HL-60 (cell line): ENCODE measurements at places on chromosomes 2 and 18.

DNA sequence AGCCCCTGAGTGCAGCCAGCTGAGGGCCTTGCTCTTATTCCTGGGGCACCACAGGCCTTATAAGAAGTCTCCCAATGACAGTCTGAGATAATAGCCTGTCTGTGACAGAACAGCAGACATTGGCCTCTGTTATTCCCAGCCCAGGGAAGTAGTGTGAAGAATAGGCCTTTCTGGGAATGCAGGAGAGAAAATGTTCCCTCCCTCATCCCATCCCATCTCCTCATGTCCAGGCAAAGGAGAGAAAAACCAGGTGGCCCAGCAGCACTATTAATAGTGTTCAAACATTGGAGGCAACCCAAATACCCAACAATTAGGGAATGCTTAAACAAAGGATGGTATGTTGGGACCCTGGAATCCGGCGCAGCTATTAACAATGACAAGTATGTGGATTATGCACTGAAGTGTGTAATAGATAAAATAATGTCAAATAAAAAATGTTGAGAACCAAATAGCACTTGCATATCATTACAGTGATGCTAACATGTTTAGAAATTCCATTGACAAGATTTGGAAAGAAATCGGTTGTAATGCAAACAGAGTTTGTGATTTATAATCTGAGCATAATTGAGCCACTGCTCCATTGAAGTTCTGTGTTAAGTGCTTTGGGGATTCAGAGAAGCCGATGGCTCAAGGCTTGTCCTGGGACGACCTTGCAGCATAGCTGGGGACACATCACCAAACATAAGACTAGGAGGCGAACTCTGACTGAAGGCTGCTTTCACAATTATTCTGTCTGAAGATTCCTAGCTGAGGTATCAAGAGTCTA lies 69.3 kb downstream of the LBH start:
- no peak for DNase-seq

DNA sequence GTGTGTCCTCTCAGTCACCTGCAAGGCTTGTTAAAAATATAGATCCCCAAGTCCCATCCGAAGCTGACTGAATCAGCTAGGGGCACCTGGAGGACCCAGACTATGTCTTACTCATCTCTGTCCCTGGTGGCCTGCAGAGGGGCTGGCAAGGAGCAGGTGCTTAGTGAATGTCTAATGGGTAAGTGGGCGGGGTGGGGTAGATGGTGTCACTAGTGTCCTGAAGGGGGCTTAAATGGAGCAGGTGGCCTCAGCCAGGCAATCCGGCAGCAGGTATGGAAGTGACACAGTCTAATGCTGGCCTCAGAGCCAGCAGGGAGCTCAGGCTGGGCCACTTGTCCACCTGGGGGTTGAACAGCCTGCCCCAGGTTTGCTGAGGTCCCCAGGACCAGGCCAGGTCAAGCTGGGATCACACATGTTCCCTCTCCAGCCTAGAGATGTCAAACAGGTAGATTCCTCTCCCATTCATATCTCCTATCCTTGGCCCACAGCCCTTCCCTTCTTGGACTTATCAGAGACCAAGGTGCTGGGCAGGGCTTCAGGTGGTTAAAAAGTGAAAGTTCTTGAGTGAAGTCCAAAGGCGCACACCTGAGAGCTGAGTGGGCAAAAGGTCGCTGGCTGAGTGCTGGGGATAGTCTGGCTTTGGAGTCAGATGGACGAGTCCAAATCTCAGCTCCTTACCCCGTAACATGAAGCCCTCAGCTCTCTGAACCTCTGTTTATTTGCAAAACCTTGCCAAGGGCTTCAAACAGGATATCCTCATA lies 1.7 kb downstream of the STEAP3 start:
- DNase-seq, result no peak

GRCh38 chr2:216601632-216602409 lies 31.4 kb upstream of the IGFBP2 start:
- no peak for DNase-seq

DNA sequence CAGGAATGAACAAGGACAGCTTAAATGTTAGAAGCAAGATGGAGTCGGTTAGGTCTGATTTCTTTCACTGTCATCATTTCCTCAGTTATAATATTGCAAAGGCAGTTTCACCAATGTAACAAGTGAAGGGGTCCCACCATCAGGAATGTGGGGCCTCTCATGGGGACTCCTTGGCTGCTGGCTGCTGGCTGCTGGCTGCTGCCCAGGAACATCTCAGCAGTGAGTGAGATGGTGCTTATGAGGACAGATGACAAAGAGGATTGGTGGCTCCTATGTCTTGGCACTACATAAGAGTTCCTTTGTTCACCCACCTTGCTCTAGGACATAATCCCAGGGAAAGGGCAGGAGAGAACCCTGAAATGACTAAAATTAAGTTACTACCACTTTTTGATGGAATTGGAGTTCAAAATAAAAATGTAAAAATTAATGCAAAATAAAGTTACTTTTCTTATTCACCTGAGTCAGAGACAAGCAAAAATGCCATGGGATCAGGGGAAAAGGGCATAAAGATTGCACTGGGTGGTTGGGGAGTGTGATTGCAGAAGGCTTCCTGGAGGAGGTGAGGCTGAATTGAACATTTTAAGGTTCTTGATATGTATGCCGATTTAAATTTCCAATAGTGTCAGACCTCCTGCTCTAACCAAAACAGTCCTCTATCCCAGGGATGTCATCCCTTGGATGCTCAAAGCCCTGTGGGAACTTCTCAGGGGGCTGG lies 23.4 kb downstream of the TMEM177 start:
- no peak for DNase-seq
